Caco-2 (cell line): ENCODE measurements at places on chromosomes 6 and 20.

GRCh38 chr20:44222027-44222426 is 11.5 kb upstream of the OSER1 start:
- DNase-seq = no peak

DNA sequence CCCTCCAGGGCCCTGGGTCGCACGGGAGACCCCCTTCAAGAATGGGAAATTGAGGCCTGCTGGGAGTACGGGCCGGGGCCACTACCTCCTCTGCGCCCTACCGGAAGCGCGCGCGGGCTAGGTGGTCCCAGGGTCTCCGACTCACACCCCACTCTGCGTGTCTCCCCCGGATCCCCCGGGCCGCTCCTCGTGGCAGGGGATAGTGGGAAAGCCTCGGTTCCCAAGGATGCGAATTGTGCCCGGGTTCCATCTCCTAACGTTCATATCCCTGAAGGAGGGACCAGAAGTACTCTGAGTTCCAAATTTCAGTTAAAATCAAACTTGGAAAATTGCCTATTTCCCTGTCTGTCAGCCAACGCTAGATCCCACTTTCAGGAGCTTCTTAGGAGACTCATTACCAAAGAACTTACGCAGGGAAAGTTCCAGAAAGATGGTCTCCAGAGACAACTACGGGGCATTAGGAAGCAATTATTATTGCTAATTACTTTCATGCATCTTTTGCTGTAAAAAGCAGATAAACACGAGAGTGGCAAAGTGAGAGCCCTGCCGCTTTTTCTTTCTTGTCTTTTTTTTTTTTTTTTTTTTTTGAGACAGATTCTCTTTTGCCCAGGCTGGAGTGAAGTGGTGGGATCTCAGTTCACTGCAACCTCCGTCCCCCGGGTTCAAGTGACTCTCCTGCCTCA is 858 bp downstream of the FAM83D start:
- no peak for DNase-seq

- no peak for DNase-seq
These were observed 953.7 kb downstream of the TFAP2A start for GRCh38 chr6:9461188-9461587.

DNA sequence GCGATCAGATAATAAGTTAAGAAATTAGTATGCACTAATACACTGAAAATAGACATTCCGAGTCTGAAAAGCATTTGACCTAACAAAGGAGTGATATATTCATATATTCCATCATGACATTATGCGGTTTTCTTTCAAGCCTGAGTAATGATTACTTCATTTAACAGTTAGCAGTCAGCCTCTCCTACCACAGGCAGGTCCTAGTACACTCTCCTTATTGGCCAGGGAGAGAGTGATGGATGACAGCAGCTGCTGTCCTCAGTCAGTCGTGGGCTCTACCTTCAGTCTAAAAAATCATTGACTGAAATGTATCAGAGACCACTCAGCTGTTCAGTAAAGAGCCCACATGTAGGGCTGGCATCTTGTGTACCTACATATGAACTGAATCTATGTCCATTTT is 33.2 kb upstream of the VGLL2 start:
- no peak for DNase-seq

DNA sequence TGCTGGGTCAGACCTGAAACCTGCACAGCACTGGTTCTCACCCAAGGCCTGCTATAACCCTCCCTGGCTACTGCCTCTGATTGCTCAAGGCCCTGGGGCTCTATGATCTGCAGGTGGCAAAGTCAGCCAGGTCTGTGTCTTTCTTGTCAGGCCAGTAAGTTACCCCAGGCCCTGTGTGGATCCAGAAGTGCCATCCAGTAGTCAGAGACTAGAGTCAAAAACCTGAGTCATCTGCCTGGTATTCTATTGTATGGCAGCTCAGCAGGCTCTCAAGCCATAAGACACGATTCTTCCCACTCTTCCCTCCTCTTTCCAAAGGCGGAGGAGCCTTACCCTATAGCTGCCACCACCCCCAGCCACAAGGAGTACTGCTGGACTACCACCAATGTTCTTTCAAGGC is 593.0 kb downstream of the FRK start:
- DNase-seq = no peak

DNA sequence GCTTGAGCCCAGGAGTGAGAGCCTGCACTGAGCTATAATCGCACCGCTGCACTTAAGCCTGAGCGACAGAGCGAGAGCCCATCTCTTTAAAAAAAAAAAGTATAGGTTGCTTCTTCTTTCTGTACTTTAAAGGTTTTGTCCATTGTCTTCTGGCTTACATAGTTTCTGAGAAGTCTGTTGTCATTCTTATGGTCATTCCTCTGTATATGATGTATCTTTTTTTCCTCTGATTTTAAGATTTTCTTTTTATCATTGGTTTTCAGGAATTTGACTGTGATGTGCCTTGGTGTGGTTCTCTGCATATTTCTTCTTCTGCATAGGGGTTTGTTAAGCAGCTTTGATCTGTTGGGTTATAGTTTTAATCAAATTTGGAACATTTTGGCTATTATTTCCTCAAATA is 29.1 kb downstream of the QRSL1 start:
- DNase-seq = no peak

GRCh38 chr6:111418971-111419693 is 63.9 kb downstream of the REV3L start:
- DNase-seq = no peak

DNA sequence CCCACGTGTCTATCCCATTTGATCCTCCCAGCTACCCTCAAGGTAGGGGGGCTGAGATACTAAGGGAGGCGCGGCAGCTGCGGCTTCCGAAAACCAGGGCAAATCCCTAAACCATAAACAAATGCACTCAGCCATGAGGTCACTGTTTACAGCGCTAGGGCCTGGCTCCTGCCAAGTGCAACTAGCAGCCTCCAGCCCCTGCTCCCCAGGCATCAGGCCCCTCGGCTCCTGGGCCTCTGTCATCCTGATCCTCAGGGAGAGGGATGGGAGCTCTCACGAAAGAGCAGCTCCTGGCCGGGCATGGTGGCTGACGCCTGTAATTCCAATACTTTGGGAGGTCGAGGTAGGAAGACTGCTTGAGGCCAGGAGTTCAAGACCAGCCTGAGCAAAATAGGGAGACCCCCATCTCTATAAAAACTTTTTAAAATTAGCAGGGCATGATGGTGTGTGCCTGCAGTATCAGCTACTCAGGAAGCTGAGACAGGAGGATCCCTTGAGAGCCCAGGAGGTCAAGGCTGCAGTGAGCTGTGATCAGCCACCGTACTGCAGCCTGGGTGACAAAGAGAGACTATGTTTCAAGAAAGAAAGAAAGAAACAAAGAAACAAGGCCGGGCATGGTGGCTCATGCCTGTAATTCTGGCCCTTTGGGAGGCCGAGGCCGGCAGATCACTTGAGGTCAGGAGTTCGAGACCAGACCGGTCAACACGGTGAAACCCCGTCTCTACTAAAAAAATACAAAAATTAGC is 42.5 kb upstream of the TLDC2 start:
- no peak for DNase-seq

DNA sequence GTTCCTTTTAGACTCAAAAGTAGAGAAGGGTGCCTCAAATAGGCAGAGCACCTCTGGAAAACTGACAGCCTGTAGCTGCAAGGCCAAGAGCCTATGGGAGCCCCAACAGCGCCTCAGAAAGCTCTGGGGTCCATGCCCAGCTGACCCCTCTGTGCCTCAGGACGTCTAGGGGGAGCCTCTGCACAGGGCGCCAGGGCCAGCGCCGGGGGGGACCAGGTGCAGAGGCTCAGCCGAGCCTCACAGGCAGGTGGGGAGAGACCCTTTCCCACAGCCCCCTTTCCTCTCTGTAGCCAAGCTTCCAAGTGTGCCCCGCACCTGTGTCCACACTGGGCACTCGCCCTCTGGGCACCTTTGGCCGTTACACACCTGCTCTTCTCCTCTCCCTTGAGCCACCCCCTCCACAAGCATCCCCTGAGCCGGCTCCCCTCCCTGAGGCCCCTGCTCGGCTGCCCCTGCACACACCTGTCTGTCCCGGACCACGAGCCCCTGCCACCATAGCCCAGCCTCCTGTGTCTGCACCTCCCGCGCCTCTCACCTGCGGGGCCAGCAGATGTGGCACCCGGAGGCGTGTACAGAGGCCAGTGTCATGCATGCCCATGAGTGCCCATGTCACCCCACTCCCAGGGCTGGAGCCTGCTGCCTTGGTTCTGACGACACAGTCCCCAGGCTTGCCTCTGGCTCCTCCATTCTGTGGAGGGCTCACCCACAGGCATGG is 53.2 kb downstream of the GINS1 start:
- no peak for DNase-seq

DNA sequence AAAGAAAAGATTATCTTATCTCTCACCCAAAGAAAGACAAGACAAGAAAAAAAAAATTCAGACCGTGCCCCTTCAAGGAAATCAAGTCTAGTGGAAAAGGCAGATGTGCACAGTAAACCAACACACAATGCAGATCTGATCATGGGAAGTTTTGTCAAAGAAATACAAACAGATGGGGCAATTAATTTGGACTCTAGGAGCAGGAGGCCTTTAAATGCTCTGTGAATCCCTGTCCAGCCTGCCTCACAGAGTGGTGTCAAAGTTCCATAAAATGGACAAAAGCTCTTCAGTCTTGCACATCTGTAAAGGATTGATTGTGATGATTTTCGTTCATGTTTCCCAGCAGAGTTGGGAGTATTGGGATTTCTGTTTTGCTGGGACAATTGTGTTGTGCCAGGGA is 53.1 kb upstream of the TGM3 start:
- no peak for DNase-seq

- DNase-seq = no peak
These were observed 179.7 kb upstream of the SCGN start for GRCh38 chr6:25472306-25472705.

DNA sequence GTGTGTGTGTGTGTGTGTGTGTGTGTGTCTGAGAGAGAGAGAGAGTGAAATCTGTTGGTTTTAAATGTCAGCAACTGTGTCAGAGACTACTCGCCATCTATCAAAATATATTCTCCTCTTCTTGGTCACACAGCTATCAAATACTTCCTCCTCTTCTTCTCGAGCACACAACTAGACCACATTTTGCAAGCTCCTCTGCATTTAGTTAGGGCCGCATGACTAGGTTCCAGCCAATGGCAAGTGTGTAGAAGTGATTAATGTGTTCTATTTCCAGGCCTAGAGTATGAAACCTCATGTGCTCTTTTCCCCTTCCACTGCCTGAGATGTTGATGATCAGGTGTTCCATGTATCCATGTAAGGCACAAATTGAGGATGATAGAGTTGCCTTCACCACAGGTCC is 278.5 kb upstream of the MARCKS start:
- DNase-seq = no peak

- DNase-seq = no peak
These were observed 28.4 kb downstream of the MDGA1 start for GRCh38 chr6:37669306-37669705.

GRCh38 chr6:14681699-14682487 is 564.0 kb upstream of the JARID2 start:
- no peak for DNase-seq

DNA sequence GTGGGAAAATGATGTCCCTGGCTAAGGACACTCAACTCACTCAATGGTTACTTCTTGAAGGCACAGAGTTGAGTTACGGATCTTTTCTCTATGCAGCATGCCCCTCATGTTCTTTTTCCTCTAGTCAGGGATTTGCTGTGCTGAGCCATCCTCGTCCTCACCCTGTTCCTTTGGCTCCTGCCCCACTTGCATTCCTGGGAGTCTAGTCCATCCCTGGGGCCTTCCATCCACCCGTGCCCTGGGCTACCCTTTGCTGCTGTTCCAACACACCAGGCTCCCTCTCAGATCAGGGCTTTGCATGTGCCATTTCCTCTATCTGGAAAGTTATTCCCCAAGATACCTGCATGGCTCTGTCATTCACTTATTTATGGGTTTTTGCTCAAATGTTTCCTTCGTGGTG is 13.3 kb upstream of the KCNG1 start:
- DNase-seq = no peak

GRCh38 chr6:16758163-16758975 is 2.9 kb downstream of the ATXN1 start:
- no peak for DNase-seq

DNA sequence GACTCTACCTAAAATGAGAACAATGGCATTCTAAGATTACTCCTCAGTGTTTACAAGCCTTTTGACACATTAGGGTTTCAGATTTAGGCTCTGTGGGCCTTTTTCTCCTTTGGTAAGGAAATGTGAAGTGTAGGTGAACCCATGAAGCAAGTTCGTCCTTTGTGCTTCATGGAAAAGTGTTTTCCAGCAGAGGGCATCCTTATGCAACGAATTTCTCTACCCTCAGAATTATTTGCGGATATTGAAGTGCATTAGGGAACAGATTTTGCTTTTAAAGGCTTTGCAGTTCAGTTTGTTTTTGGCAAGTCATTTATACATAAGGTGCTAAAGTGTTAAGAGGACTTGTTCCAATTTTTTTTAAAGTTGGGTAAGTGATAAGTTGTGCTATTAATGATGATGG is 55.7 kb upstream of the FERMT1 start:
- DNase-seq = peak; percentile 29

DNA sequence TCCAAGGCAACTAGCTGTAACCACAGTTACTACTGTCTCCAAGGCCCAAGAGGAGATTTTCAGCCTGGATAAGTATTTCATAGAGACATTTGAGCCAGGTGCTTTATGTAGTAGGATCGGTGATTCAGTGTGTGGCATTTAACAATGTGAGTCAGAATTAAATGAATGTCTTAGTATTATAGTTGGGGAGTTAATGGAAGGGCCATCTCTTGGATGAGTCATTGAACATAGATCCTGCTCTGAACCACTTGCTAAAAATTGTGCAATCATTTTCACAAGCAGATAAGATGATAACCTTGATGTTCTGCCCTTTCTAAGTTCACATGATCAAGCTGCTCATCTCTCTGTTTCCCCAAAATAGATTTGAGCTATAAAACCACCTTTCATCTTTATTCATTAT is 668.9 kb upstream of the CITED2 start:
- DNase-seq = no peak

DNA sequence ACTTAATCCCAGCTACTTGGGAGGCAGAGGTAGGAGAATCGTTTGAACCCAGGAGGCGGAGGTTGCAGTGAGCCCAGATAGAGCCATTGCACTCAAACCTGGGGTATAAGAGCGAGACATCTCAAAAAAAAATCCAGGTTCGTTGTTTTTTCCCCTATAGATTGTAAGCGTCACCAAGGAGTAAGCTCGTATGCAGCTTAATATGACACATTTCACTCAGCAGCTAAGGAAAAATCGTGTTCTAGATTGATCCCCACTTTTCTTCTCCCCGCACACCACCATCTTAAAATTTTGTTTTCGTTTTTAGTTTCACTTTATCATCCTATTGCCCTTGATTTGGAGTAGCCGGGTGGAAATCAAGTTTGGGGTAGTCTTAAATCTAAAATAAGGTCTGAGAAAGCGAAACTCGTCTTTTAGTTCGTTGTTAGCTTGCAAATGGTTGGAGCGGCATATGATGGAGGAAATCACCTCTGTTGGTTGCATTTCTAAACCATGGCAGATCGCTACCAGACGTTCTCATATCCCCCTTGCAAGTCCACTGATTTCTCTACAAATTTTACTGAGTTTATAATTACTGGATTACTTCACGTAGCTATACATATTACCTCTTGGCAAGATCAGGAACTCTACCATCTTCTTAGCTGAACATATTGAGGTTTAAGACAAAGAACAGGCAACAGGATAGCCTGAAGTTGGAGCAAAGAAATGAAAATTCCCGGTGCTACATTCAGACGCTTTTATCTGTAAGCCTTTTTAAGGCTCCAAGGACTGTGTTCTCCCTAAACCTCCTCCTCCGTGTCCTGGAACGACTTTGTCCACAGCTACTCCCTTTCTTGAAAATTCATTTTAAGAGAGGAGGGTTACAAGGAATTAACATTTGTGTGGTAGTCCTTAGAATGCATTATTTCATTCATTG is 91.1 kb upstream of the BTN3A2 start:
- no peak for DNase-seq
